ENCODE measurements at places on chromosomes 1 and 21. TPM values are rescaled to one million over a fixed set of nuclear protein-coding genes. Genes with fewer than 3 reads are reported as not detected.

BLACAT1 gene
- polyA plus RNA-seq, result 3.5 TPM

DNA sequence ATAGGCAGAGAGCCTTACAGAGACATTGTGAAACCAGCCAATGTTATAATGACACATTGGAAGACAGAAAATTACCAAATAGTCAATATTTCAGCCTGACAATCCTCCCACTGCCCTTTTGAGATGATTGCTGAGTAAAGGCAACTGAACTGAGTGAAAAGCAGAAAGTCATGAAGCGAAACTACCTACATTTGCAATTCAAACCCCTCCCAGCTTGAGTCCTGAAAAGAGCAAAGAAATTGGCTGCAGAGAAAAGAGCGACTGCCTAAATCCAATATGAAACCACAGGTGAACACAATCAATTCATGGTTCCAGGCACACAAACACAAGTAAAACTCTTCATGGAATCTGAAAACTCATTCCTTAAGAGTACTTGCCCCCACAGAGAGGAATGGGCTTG is 143.4 kb upstream of the CHRM3 start:
- DNase-seq, result no peak

- DNase-seq, result no peak
Observed at GRCh38 chr1:33724348-33724747, 139.5 kb upstream of the HMGB4 start.

- DNase-seq, result no peak
Observed at GRCh38 chr1:212971312-212971711, 21.0 kb downstream of the VASH2 start.

- no peak for DNase-seq
Observed at GRCh38 chr1:196377811-196378210, 230.4 kb downstream of the KCNT2 start.

- no peak for DNase-seq
Observed at GRCh38 chr21:33125680-33126375, 55.9 kb downstream of the OLIG1 start.

HMGCL gene
- polyA plus RNA-seq, result 69.2 TPM

TMEM269 gene
- polyA plus RNA-seq, result 0.86 TPM

DNA sequence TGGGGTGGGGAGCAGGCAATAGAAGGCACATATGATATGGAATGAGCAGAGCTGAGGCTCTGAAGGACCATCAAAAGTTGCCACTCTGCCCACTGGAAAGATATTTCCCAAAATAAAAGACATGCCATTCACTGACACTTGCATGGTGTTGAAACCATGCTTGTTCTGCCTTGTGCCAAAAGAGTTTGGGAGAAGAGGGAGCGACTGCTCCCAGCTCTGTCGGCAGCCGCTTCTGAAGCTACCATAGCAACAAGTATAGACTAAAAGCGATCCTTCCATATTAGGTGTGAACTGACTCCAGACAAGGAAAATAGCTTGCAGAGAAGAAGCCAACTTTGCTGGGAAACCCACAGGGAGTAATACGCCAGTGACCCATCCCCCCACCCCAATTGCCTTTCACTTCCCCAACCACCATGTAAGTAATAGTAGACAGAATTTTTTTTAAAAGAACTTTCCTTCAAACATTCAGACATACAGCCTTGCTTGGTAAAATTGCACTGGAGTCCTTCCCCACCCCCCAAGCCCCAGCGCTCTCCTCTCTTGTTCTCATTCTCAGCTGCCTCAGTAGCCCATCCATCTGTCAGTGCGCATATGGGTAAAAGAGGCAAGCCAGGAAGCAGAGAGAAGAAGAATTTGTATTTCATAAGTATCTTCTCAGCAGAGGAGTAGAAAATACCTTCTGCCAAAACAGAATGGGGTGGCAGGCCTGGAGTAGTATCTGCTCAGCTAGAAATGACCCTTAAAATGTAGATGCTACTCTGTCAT is 263.7 kb downstream of the OMA1 start:
- DNase-seq, result no peak

GRCh38 chr1:241939798-241940197 is 17.8 kb upstream of the BECN2 start:
- no peak for DNase-seq

DNA sequence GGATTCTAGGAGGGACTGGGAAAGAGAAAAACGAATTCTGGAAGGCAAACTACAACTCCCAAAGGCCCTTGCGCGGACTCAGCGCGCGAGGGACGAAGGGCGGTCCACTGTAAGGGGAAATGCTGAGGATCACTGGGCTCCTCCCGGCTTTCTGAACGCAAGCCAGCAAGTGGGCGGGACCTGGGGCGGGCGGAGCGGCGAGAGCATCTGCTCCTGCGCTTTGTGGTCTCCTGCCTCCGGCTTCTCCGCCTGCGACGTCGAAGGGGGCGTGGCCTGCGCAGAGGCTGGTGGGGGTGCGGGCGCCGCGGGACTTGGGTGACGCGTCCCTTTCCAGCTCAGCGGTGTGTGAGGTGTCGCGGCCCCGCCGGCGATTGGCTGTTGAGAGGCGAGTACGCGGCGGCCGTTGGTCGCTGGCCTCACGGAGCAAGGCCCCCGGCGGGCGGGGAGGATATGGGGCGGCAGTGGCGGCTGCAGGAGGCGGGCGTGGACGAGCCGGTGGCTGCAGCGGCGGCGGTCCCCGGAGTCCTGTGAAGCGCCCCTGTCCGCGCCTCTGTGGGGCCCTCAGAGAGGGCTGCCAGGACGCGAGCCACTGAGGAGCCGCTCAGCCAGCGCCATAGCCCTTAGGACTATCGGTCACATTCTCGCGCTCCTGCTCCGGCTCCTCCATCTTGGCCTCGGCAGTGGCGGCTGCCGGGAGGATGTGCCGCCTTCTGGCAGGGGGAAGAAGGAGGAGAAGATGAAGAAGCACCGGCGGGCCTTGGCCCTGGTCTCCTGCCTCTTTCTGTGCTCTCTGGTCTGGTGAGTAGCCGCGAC is at the start of gene SUCO:
TSS of gene SUCO (plus strand) at position 451 of the 813 bp plus-strand sequence. CDS start at position 737, 286 bp downstream.
- peak; percentile 47 for DNase-seq

DNA sequence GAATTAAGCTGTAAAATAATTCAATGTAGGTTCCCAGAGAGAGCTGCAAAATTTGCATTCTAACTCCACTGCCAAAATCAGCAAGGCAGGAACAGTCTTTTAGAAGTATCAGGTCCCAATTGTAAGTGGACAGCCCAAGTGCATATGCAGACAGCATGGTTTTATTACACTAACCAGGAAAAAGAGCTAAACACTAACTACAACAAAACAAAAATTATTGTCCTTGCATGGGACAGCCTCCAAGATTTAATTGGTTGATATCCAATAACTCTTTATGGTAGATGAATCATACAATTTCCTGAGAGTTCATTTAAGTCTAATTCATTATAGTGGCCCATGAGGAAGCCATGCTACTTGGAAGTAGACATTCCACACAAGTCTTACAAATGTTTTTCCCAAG is 154.3 kb upstream of the ZNF648 start:
- DNase-seq, result no peak

DNA sequence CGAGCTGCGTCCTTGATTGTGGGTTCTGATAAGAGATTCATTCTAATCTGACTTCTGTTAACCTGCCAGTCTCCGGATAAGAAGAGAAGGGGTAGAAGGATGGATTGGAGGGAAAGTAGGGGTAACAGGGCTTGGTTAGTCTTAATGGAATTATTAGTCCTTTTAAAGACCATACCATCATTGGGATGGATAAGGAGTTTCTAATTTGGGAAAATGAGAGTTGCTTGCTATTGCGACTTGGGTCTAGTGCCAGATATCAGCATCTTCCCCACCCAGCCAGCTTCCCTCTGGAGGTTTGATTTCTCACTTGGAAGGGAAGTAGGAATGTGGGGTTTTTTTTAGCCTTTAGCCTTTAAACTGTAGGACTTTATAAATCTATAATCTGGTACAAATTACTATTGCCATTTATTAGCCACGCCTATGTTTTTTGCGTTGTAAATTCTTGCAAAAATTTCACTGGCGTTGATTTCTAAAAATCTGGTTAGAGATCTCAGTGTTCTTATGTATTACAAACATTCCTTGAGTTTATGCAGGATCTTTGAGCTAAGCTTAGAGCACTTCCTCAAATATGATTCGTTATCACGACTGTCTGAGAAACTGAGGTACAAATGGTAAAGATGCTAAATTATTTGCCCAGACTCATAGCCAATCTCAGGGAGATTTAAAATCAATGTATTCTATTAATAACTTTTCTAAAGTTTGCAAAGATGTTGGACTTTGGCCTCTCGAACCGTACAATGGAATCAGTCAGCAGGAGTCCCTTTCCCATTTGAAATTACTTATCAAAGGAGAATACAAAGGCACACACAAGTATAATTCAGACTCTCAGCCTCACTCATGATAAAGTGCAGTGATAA is 1.3 kb downstream of the FAM20B start:
- DNase-seq, result no peak

SHE gene
- 10.4 TPM for polyA plus RNA-seq

DNA sequence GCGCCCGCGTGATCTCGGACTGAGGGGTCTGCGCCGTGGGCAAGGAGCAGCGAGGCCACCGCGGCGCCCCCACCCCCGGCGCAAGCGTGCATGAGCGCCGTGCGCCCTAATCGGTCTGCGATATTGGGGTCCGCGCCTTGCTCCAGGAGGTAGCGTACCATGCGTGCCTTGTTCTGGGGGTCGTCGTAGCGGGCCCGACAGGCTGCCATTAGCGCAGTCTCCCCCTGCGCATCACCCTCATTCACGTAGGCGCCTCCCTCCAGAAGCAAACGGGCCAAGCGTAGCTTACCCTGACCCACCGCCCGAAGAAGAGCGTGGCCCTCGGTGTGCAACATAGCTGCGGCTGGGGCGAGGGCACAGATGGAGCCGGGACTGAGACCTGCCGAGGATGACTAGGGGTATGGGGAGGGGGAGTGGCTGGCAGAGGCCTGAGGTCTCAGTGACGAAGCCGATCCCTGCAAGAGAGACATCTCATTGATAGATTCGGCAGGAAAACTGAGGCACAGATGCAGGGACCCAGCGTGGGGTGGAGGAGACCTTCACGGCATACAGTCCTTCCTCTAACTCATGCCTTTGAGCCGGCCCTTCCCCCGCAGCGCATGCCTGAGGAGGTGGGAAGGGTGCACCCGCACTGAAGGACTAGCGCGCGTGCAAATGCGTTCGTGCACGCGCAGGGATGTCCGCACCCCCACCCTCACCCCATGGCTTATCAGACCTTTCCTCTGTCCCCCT is 2.8 kb downstream of the ANKRD34A start:
- no peak for DNase-seq

GRCh38 chr1:230643908-230644307 is 1.6 kb downstream of the COG2 start:
- no peak for DNase-seq

TEX38 gene
- polyA plus RNA-seq, result 0.57 TPM

OR2T29 gene
- not detected for polyA plus RNA-seq

- no peak for DNase-seq
Observed at GRCh38 chr1:14440731-14441130, 157.8 kb upstream of the KAZN start.

DLGAP3 gene
- 1.4 TPM for polyA plus RNA-seq

- no peak for DNase-seq
Observed at GRCh38 chr1:156001662-156002171, 19.0 kb downstream of the SSR2 start.

ADAMTSL4 gene
- polyA plus RNA-seq, result 17.9 TPM

F11R gene
- polyA plus RNA-seq, result 73.1 TPM

SH2D2A gene
- polyA plus RNA-seq, result 1.5 TPM

DNA sequence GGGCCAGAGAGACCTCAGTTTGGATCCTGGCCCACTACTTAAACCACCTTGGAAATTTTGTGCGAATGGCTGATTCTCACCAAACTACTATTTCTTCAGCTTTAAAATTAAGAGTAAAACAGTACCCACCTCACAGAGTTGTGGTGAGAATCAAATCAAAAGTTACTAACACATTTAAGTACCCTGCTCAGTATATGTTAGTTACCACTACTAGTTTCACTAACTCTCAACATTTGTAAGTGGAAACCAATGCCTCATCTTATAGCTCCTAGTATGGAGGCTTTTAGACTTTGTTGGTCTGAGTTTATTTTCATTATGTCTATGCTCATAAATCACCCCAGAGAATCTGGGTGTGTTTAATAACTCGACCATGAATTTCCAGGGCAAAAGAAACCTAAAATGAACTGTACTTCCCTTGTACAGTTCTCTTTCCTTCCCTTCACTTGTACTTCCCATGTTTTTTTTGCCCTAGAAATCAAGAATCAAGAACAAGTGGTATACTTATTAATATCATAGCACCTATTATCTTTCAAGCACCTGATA is 11.6 kb upstream of the SERBP1 start:
- no peak for DNase-seq

DNA sequence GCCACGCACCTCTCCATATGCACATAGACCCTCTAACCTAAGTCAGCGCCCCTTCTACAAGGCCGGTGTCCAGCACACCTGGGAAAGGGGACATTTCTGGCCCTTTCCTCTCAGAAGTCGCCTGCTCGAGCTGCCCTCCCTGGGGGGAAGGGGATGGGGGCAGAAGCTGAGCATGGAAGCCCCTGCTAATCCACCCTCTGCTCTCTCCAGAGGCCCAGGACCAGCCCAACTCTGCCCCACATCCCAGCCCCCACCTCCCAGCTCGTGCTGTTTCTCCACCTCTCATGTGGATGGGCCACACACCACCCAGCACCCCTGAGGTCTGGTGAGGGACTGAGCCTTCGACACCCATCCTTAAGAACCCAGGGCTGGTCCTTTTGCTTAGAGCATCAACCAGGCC is 14.8 kb downstream of the TNFRSF1B start:
- no peak for DNase-seq

GRCh38 chr1:218674280-218674773 is 329.2 kb downstream of the TGFB2 start:
- DNase-seq, result no peak

SF3B4 gene
- polyA plus RNA-seq, result 87.6 TPM

DNA sequence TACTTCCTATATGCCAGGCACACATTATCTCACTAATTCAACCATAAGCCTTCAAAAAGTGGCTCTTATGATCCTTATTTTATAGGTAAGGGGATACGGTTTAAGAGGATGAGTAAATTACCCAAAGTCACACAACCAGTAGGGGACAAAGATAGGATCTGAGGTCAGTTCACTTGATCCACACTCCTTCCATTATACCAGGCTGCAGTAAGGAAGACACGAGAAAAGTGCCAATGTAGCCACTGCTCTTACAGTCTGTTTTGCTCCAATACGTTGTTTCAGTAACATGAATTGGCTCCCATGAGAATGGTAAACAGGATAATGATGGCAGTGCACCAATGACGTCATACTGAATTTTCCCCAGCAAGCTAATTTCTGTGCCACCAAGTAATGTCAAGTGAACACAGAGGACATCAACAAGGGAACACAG is 15.4 kb upstream of the GUCA2A start:
- DNase-seq, result no peak

VTCN1 gene
- 15.8 TPM for polyA plus RNA-seq

TFF1 gene
- not detected for polyA plus RNA-seq

SLFNL1 gene
- polyA plus RNA-seq, result 0.97 TPM

Measured in renal cortex interstitium (tissue), 15 donors.